Astrocyte (in vitro differentiated cells and primary cell): ENCODE measurements at places on chromosomes 1 and 21.

DNA sequence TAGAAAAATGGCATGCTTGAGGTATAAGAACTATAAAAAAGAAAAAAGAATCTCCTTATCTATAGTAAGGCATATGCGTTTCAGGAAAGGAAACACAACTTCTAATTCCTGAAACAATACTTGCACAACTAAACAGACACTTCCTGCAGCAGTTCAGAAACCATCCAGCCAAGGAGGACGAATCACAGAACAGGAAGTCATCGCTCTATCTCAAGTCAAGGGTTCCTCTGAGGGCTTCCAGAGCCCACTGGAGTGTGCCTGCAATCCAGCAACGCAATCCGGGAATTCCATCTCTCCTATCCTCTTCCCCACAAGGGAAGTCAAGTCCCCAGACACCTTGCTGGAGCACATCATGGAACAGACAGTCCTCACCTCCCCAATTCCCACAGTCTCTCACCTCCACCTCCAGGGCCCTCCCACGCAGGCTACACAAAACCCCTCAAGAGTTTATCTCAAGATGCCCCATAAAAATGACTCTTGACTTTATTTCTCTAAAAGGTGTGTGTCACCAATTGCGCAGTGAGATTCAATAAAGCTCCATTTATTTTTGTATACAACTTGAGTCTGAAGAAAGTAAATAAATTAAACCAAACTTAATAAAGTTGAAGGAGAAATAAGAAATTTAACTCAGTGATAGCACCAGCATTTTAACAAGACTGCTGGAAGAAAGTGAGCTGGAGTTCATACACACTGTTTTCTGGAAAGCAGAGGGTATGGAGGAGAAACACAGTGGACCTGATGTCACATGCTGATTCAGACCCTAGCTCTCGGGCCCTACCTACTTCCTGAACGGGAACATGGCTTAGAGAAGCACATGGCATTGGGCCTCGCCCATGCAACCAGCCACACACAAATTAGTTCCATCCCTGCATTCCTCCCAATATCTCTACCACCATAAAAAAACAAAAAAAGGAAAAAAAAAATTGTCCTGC lies 39.9 kb downstream of the SIPA1L2 start:
- no peak for DNase-seq

DNA sequence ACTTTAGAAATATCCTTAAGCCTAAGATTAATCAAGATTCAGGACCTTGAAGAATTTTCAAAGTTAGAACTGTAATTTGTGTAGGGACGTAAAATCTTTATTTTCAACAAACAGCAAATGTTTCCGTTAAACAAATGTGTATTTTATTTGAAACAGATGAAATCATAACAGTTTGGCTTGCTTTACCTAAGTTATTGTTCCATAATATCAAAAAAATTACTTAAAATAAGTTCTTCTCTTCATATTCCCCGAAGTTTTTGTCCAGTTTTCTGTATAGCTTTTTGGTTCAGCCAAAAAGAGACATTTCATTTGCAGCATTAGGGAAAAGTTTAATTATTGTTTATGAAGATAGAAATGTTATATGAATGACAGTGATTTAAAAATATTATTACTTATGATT lies 100.1 kb downstream of the NFIA start:
- no peak for DNase-seq

DNA sequence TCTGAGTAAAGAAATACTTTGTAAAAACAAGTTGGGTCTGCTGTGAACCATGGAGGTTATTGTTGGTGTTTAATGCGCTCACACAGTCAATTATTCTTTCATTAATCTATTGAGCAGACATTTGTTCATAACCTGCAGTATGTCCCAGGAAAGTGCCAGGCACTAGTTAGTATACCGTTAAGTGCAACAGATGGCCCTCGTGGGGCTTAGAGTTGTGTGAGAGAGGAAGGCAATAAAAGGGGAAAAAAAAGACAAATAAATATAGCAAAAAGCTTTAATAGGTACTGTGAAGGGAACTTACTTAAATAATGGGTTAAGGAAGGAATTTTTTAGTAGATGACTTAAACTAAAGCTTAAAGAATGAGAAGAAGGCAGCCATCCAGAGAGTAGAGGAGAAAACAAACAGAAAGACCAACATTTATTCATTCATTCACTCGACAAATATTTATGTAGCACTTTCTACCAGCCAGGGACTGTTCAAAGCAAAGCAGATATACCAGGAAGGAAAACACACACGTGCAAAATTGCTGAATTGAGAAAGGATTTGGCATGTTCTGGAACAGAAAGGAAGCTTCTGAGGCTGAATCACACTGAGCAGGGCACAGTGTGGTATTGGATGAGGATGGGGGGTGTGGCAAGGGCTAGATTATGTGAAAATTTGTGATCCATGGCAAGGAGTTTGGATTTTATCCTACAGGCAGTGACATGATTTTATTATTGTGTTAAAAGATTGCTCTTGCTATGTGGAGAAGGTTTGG lies 296.1 kb upstream of the SGIP1 start:
- no peak for DNase-seq

- peak; percentile 79 for DNase-seq
Measured at GRCh38 chr1:26405281-26405915, 5.2 kb upstream of the LIN28A start.

- DNase-seq, result peak; percentile 77
Measured at GRCh38 chr1:165383067-165383466, 26.6 kb upstream of the LMX1A start.

- no peak for DNase-seq
Measured at GRCh38 chr1:94765958-94766357, 54.2 kb upstream of the SLC44A3 start.

DNA sequence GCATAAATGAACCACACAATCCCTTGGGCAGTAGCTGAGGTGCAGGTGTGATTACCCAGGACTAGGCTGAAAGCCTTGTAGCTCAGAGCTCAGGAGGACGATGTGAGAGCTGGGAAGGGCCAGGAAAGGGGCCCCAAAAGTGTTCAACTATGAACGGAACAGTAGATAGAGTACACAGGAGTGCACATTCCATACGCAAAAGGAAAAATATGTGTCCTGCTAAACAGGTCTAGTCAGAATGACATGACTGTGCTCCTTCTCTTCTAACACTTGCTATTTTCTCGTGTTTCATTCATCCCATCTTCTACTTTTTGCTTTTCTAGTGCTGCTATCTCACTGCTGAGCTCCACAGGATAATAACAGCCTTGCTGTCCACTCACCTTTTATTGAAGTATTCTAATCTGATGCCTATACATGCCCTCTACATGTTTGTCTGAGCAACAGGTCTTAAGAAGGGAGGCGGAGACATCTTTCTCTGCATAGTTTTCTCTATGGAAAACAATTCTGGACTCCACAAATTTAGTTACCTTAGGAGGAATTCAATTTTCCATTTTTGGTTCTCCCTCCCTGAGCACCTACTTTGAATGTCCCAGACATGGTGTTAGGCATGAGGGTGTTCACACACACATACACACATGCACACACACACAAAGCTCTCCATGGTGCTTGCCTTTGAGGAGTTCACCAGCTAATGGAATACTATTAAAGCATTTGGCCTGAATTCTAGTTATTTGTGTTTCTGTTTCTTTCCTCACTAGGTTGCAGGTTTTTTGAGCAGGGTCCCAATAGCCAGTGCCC lies 3.4 kb downstream of the S100A10 start:
- DNase-seq, result no peak

- DNase-seq, result peak; percentile 30
Measured at GRCh38 chr1:6688757-6689156, 12.9 kb downstream of the DNAJC11 start.

- DNase-seq, result no peak
Measured at GRCh38 chr1:204084247-204084772, 11.4 kb downstream of the SOX13 start.

DNA sequence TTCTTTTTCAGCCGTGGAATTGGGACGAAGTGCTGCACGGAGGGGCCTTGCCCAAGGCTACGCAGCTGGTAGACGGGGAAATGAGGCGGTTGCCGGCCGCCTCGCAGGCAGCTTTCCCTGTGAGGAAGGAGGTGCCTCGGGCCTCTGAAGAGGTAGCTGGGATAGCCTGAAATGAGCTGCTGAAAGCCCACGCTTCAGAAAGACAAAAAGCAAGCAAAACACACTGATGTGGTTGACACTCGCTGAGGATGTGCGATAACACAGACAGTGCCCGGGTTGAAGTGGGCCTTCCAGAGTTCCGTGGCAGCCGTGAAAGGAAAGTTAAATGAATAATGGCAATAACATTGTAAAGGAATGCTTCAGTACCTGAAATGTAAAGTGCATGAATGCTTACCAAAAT lies 47.2 kb downstream of the S1PR1 start:
- no peak for DNase-seq

DNA sequence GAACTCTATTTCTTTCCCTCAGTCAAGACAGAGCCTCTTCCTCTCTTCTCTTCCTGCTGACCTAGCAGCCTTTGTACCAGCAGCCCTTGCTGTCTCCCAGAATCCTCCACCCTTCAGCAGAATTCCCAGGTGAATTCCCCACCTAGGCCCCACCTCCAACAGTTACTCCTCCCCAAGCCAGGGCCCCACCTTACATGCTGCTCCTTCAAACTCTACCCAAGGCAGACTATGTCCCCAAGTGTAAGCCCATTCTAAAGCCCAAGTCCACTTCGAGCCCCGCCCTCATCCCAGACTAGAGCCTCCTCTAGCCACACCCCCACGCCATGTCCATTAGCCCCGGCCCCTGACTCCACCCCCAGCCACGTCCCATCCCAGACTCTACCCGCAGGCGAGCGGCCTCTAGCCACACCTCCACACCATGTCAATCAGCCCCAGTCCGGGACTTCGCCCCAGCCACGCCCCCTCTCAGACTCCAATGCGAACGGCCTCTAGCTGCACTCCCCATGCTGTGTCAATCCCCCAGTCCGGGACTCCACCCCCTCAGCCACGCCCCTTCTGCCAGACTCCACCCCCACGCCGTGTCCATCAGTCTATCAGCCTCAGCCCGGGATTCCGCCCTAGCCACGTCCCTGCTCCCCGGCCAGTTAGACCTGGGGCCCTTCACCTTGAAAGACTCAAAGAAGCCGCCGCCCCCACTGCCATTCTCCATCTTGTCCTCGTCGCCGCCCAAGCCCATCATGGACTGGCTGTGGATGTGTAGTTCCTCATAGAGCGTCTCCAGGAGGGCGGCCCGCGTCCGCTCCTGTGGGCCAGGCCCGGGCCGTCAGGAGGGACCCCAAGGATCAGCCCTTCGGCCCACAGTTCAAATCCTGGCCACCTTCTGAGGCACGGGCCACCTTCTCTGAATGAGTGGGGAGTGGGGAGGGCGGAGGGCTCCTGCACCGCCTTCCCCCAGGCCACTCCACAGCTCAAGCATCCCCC lies 61.3 kb downstream of the RAP1GAP start:
- peak; percentile 31 for DNase-seq

DNA sequence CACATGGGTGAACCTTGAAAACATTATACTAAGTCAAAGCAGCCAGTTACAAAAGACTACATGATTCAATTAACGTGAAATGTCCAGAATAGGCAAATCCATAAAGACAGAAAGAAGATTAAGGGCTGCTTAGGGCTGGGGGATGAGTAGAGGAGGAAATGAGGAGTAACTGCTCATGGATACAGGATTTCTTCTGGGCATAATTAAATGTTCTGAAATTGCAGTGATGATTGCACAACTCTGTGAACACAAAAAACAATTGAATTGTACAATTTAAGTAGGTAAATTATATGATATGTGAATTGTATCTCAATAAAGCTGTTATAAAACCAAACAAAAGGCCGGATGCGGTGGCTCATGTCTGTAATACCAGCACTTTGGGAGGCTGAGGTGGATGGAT lies 52.2 kb downstream of the RERE start:
- no peak for DNase-seq

DNA sequence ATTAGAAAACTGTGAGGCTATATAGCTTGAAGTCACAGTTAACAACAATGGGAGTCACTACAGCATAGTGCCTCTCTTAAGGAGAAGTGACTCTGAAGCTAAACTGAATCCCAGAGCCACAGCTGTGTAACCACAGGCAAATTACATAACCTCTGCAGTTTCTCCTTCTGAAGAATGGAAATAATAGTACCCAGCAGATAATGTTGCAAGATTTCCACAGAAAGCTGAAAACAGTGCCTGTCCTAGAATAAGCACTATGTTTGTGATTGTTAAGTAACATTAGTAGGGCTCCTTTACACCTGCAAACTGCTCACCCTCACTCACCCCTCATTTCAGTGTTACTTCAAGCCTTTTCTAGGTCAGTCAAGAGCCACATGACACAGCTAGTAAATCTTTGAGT lies 886.7 kb downstream of the PLA2G4A start:
- DNase-seq, result no peak

DNA sequence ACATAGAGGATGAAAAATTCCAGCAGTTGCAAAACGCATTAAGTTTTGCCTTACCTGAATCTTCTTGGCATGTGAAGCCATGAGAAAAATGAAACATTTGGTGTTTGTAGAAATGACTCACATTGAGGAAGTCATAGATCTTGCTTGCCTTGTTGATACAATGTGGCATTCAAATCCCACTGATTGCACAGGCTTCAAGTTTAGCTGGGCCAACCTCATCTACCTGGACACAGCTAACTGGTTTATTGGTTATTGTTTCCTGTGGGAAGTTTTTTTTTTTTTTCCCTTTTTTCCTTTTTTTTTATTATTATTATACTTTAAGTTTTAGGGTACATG lies 168.9 kb upstream of the C21orf91 start:
- no peak for DNase-seq

DNA sequence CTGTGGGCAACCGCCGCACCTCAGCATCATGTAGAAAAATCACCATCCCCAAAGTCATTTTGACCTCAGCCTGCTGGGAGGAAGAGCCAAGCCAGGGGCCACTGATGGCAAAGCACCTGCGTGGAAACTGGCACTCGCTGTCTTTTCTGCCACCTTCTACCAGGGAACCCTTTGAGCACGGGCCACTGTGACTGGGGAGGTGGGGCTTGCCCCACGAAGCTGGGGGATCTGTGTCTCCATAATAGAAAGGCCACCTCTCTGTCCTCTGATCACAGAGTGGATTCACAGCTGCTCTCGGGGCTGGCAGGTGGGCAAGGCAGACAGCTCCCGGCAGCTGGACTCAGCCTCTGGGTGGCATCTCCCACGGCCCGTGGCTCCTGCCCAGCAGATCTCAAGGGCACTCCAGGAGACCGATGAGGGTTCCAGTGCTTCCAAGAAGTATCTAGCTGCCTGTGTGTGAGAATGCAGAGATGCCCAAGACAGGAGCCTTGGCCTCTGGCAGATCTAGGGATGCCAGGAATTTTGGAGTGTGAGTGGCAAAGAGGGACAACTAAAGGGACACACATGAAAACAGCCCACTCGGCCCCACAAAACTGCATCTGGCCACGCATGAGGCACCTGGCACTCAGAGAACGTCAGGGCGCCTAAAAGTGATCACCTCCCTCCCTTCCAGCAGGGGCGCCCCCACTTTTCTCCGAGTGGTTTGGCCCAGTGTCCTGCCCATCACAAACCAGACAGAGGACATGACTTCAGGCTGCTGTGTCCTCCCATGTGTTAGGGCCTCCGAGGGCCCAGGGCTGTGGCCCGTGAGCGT lies 102.6 kb downstream of the PDE9A start:
- no peak for DNase-seq

- peak; percentile 4 for DNase-seq
Measured at GRCh38 chr21:21385404-21385803, 387.2 kb downstream of the NCAM2 start.
